ENCODE measurements at places on chromosomes 4 and X.
A peak's percentile ranks its signal among the peaks of the same experiment; 100 is the strongest.

DNA sequence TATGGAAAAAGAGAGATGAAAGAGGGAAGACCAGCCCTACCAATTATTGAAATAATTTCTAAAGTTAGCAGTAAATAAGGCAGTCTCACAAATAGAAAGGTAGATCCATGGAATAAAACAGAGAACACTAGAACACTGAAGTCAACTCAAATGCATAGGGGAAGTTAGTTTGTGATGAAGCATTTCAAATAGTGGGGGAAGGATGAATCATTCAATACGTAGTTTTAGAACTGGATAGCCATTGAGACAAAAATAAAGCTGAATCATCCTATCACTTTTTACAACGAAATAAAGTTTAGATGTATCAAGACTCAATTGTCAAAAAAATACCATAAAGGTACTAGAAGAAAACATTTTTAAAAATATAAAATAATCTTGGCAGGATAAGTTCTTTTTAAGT lies 143.2 kb upstream of the DGKK start:
- no peak for ATAC-seq

- no peak for ATAC-seq
Observed at GRCh38 chr4:2583517-2583916, 47.1 kb downstream of the FAM193A start.

DNA sequence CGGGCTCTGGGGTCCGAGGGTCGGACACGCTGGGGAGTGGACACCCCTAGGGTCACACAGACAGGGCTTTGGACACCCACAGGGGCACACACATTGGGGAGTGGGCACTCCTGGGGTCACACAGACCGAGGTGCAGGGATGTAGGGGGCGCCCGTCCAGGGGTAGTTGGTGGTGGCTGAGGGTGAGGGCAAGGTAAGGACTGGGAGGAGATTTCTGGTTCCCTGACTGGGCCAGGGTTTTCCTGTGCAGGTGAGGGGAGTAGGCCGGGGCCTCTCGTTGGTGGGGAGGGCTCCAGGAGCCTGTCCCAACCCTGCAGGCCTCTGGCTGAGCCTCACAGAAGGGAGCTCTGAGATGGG lies 21.9 kb upstream of the WDR45 start:
- ATAC-seq, result peak; percentile 12

DNA sequence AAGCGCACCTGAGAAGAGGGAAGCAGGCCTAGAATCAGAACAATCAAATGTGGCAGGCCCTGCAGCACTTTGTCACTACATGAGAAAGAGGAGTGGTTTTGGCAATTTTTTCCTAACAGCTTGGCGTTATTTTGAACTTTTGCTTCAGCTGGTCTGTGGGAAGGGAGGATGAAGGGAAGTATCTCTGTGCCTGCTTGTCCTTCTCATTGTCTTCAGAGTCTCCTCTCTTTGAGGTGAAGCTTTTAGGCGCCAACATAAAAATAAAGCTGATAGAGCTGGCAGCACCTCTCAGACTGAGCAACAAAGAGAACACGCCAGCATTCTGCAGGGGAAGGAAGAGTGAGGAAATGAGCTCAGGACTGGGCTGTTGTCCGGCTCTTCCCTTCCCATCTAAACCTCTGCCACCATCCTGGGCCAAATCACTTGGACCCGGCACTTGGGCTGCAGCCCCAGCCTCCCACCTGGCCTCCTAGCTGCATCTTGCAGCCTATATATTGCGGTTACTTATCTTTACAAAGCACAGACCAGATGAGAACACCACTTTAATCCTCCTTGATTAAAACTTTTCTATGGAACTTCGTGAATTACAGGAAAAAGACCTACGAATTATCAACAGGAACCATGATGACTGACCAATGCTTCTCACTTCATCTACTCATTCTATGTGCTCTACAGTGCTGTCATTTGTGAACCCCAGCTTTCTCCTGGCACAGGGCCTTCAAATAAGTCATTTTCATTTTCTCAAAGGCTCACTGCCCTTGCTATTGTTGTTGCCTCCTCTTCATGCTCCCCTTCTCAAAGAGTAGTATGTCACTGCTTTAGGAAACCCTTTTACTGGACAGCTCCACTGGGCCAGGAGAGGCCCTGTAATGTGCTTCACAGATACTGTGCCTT lies 476.4 kb upstream of the HS3ST1 start:
- ATAC-seq, result no peak

- ATAC-seq, result peak; percentile 66
Observed at GRCh38 chrX:130402208-130402684, 459 bp downstream of the RBMX2 start.

DNA sequence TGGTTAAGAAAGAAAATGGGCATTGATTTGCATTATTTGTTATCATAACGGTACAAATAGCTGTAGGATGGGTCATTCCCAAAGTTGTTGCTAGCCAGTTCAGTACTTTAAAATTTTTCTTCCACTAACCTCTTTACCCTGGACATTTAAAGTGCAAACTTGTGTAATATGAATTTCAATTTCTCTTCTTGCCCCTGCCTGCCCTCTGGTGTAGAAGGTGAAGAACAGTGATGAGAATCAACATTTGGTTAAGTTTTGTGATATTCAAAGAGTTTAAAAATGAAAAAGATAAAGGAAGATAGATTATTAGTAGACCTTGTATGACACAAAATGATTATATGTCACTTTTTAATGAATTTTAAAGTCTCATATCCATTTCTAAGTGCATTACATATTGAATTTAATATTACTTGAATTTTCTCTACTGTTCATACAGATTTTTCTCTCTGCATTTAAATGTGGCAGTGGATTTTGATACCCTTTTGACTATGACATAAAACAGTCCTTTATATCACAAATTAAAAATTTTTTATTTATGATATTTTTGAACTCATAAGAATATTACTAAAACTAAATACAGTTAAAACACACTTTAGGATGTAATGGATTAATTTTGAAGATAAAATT lies 337.7 kb downstream of the BMPR1B start:
- ATAC-seq, result peak; percentile 84

- ATAC-seq, result no peak
Observed at GRCh38 chrX:150792949-150793527, 99.8 kb downstream of the MTMR1 start.

All from SK-N-SH treated with all-trans-retinoic acid at 6 μM for 48 hours (cell line).